ENCODE measurements at places on chromosomes 12 and 14. TPM values are rescaled to one million over a fixed set of nuclear protein-coding genes. Genes with fewer than 3 reads are reported as not detected.
A peak's percentile ranks its signal among the peaks of the same experiment; 100 is the strongest.

The DPF3 gene
- 1.7 TPM for total RNA-seq

GRCh38 chr14:100867631-100868315 is 35.7 kb downstream of the RTL1 start:
- H3K4me1 ChIP-seq, result no peaks in the 10 kb centered on the region
- H3K27me3 ChIP-seq, result no peaks in the 10 kb centered on the region
- peak; percentile 22 for DNase-seq

GRCh38 chr12:6716874-6717437 is 6.9 kb upstream of the COPS7A start:
- H3K4me3 ChIP-seq, result no peak overlapping the region
- H3K27me3 ChIP-seq, result no peaks in the 10 kb centered on the region
- H3K36me3 ChIP-seq, result no peaks in the 10 kb centered on the region
- no peak overlapping the region for H3K27ac ChIP-seq
- H3K4me1 ChIP-seq, result no peaks in the 10 kb centered on the region
- DNase-seq, result no peak

The CLEC6A gene
- total RNA-seq, result 0.42 TPM

The HOXC12 gene
- total RNA-seq, result not detected

The KRT5 gene
- total RNA-seq, result 9.8 TPM

- H3K36me3 ChIP-seq, result no peaks in the 10 kb centered on the region
- DNase-seq, result no peak
- no peak overlapping the region for H3K4me3 ChIP-seq
- H3K4me1 ChIP-seq, result peaks cover 15% of the 10 kb centered on the region
- H3K27me3 ChIP-seq, result no peaks in the 10 kb centered on the region
Observed at GRCh38 chr14:68278576-68279436, 459.2 kb downstream of the RAD51B start.

DNA sequence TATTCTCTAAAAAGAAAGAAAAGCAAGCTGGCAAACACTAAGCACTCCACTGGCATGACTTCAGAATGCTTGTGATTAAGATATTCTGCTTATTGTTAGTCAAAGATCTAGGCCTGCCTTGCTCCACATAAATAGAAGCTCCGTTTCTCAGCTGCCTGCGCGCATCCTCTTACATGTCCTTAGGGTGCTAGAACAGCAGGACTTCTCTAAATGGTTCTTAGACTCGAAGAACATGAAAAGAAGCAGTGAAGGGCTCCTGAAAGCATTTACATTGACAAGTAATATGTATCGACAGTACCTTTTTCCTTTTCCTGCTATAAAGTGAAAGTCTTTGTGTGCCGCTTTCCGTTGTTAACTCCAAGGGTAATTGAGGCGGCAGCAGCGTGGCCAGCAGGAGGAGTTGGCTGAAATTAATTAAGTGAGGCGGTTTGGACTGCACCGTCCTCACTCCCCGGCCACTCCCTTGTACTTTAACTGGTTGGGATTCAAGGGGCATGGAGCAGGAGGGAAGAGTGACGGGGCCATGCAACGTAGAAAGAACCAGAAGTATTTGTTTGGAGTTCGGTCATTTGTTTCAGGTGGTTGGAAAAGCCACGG is 34.2 kb upstream of the OTX2 start:
- H3K36me3 ChIP-seq, result no peaks in the 10 kb centered on the region
- H3K4me1 ChIP-seq, result no peaks in the 10 kb centered on the region
- H3K4me3 ChIP-seq, result no peak overlapping the region
- DNase-seq, result no peak
- H3K27ac ChIP-seq, result no peak overlapping the region

DNA sequence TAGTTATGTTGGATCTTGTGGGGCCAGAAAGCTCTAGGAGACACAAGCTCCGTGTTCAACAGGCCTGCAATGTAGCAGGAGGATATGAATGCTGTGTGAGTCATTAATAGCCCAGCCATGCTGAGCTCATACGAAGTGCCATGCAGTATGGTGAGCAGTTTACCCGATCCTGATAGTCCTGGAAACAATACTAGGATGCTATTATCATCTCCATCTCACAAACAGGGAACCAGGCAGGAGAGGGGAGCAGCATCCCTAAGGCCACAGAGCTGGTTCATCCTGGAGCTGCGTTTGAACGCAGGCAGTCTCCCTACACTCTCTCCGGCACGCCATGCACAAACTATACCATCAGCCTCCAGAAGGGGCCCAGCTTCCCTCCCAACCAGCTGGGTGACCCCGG is 20.5 kb downstream of the TTC7B start:
- no peaks in the 10 kb centered on the region for H3K27me3 ChIP-seq
- peak overlapping the region; percentile 67 for H3K27ac ChIP-seq
- H3K4me3 ChIP-seq, result no peak overlapping the region
